ENCODE measurements at places on chromosomes 4 and X.

DNA sequence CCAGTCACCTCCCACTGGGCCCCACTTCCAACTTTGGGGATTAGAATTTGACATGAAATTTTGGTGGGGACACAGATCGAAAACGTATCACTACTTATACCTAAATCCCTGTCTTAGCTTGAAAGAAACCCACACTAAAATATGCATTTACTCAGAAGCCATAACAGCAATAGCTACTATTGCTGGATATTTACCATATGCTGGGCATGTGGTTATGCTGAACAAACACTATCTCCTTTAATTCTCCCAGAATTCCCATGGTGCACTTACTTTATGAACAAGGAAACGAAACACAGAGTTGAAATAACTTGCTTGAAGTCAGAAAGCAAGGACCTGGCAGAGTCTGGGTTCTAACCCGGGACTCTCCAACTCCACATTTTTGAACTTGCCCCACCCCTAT is 39.3 kb downstream of the CYTL1 start:
- no peak for DNase-seq

GRCh38 chr4:75989846-75990528 is 758 bp downstream of the SDAD1 start:
- DNase-seq: peak; percentile 22

- no peak for DNase-seq
These were observed 219.5 kb downstream of the HS6ST2 start for GRCh38 chrX:132738951-132739350.

- DNase-seq: peak; percentile 10
These were observed 305.7 kb upstream of the BOD1L1 start for GRCh38 chr4:13933191-13933590.

GRCh38 chr4:81237791-81238190 is 22.8 kb upstream of the PRKG2 start:
- DNase-seq: no peak

- peak; percentile 74 for DNase-seq
These were observed 729 bp upstream of the IRF2 start for GRCh38 chr4:184475096-184475461.

- DNase-seq: no peak
These were observed 22.4 kb downstream of the STARD8 start for GRCh38 chrX:68669871-68670270.

DNA sequence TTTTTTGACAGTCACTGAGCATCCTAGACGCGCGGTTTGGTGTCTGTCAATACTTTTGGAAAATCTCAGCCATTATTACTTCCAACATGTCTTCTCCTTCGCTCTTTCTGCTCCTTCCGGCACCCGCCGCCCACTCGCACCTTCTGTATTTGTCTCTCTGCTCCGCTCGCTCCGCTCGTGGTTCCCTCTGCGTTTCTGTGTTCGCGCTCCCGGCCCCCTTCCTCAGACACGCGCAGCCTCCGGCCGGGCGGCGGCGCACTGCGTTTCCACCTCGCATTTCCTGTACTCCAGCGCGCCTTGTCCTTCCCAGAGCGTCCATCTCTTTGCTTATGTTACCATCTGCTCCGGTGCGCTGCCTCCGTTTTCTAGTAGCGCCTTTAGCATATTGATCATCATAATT is 21.1 kb downstream of the PDE6B start:
- DNase-seq: no peak

DNA sequence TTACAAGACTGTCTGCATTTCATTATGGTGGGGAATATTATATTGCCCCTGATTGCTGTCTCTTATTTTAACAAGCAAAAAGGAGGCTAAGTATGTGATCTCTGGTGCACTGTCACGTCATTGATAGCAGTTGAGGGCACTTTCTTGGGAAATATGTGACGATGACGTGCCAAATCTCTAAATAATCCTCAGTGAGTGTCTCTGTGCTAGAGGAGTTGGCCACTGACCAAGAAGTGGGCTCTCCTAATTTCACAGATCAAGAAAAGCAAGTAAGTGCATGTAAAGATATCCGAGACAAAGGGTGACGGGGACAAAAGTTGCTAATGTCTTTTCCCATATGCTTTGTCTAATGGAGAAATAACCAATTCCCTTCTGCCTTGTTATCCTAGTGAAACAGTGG is 487.4 kb upstream of the TENM3 start:
- no peak for DNase-seq
